ENCODE measurements at places on chromosomes 7 and 10. TPM values are rescaled to one million over a fixed set of nuclear protein-coding genes. Genes with fewer than 3 reads are reported as not detected.

DNA sequence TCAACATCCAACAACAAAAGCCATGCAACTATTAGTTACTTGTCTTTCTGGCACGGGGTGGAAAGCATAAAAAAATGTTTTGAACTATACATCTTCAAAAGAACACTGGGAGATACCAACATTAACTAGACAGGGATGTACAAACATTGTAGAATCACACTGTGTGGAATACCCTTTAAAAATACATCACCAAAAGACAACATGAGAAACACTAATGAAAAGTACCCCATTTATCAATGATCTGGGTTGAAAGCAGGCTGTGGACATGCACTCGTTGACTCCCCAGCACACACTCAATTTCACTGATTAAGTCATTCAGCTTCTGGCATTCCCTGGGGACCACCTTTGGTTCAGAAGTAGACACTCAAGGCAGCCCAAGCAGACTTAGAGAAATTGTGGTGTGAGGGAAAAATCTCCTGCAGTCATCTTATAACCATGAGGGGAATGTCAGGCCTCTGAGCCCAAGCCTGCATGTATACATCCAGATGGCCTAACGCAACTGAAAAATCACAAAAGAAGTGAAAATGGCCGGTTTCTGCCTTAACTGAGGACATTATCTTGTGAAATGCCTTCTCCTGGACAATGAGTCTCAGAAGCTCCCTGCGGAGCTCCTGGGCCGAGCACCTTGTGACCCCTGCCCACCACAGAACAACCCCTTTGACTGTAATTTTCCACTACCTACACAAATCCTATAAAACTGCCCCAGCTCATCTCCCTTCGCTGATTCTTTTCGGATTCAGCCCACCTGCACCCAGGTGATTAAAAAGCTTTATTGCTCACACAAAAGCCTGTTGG is 53.0 kb downstream of the CACUL1 start:
- peaks cover 20% of the 10 kb centered on the region for H3K36me3 ChIP-seq
- no peak overlapping the region for H3K27ac ChIP-seq
- no peaks in the 10 kb centered on the region for H3K4me1 ChIP-seq
- no peaks in the 10 kb centered on the region for H3K27me3 ChIP-seq

GRCh38 chr7:98687111-98687751 is 70.1 kb downstream of the NPTX2 start:
- no peaks in the 10 kb centered on the region for H3K4me1 ChIP-seq
- no peak overlapping the region for H3K4me3 ChIP-seq
- no peaks in the 10 kb centered on the region for H3K27me3 ChIP-seq
- H3K27ac ChIP-seq: no peak overlapping the region
- H3K36me3 ChIP-seq: no peaks in the 10 kb centered on the region
- DNase-seq: no peak

DNA sequence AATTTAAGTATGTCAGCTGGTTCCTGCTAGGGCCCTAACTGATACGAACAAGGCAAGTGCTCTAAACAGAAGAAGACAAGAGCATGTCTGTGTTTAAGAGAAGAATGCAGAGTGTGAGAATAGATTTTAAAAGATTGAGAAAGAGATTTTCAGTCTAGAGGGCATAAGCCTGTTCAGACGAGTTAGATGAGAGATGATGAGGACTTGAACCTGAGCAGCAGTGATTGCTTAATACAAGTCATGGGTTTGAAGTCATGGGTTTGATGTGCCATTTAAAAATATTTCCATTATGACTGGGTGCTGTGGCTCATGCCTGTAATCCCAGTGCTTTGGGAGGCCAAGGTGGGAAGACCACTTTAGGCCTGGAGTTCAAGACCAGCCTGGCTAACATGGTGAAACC is 108.9 kb upstream of the PLXDC2 start:
- H3K27ac ChIP-seq: no peak overlapping the region
- DNase-seq: no peak
- no peak overlapping the region for H3K4me3 ChIP-seq

GRCh38 chr7:41916450-41916927 is 213.6 kb upstream of the INHBA start:
- H3K27ac ChIP-seq: no peak overlapping the region
- H3K4me1 ChIP-seq: no peaks in the 10 kb centered on the region
- H3K36me3 ChIP-seq: no peaks in the 10 kb centered on the region

GRCh38 chr10:12501841-12502525 is 152.6 kb downstream of the CAMK1D start:
- H3K4me3 ChIP-seq: no peak overlapping the region
- no peaks in the 10 kb centered on the region for H3K27me3 ChIP-seq
- H3K4me1 ChIP-seq: no peaks in the 10 kb centered on the region

- H3K36me3 ChIP-seq: no peaks in the 10 kb centered on the region
- H3K4me3 ChIP-seq: peak overlapping the region; percentile 64
- H3K27me3 ChIP-seq: peaks cover 17% of the 10 kb centered on the region
- no peaks in the 10 kb centered on the region for H3K4me1 ChIP-seq
These were observed 900 bp downstream of the CDHR1 start for GRCh38 chr10:84195044-84195830.

- no peak overlapping the region for H3K4me3 ChIP-seq
- H3K4me1 ChIP-seq: peaks cover 15% of the 10 kb centered on the region
- H3K27me3 ChIP-seq: no peaks in the 10 kb centered on the region
- no peaks in the 10 kb centered on the region for H3K36me3 ChIP-seq
- no peak overlapping the region for H3K27ac ChIP-seq
These were observed 365.1 kb downstream of the AUTS2 start for GRCh38 chr7:69963393-69963792.

DNA sequence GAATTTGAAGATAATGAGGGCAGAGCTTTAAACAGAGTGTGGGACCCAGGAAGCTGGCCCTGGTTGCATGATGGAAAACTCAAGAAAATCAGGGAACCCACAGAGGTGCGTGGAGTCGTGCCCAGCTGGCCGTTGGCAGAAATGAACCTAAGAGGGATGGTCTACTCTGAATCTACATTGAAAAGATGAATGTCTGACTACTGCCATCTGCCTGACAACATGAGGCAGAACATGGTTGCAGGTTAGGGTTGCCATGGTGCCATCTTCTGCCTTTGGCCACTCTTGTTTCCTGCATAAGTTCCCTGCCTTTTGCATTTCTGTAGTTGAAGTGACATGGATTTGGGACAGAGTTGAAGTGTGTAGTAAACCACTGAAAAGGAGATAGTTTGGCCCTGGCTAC is 138.5 kb upstream of the COBL start:
- no peak for DNase-seq
- H3K4me3 ChIP-seq: no peak overlapping the region
- H3K27me3 ChIP-seq: no peaks in the 10 kb centered on the region
- H3K4me1 ChIP-seq: peaks cover 5% of the 10 kb centered on the region
- H3K36me3 ChIP-seq: peaks cover 8% of the 10 kb centered on the region

- H3K4me3 ChIP-seq: no peak overlapping the region
- no peaks in the 10 kb centered on the region for H3K36me3 ChIP-seq
These were observed 178.7 kb upstream of the PODXL start for GRCh38 chr7:131735101-131735500.

DNA sequence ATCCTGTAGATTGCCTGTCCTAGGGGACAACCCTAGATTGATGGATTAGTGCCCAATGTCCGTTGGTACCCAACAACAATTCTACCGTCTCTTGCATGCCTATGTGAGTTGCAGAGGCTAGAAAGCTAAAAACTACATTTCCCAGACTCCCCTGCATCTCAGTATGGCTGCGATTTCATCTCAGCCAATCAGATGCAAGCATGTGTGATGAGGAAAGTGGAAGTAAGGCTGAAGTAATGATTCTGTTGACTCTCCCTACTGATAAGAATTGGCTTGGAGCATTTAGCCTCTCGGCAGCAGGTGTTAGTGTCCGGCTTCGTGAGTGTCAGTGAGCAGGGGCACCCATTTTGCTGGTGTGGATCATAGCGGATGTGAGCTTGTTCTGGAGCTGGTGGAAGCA is 171.9 kb downstream of the FGFR2 start:
- no peaks in the 10 kb centered on the region for H3K27me3 ChIP-seq
- peak; percentile 52 for DNase-seq
- H3K4me3 ChIP-seq: no peak overlapping the region
- no peaks in the 10 kb centered on the region for H3K4me1 ChIP-seq
- H3K27ac ChIP-seq: no peak overlapping the region

- H3K4me3 ChIP-seq: no peak overlapping the region
- H3K4me1 ChIP-seq: no peaks in the 10 kb centered on the region
- H3K36me3 ChIP-seq: no peaks in the 10 kb centered on the region
These were observed 149.4 kb downstream of the DNAJB6 start for GRCh38 chr7:157486007-157486755.

DNA sequence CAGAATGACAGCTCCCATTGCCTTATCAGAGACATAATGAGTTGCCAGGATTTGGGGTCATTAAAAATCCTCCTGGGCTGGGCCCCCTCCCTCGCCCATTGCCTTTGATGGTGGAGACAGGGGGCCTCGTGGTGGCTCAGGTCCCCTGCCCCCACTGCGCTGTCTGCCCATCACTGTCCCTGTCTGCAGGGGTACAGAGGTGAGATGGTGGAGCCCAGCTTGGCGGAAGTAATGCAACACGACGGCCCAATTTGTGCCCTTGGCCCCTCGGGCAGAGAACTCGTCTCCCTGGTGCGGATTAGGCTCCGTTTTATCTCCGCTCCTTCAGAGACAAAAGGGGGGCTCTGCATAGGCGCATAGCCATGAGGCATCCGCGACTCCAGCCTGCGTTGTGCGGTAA is 152.4 kb upstream of the UNC5B start:
- H3K27me3 ChIP-seq: no peaks in the 10 kb centered on the region
- no peak overlapping the region for H3K4me3 ChIP-seq

DNA sequence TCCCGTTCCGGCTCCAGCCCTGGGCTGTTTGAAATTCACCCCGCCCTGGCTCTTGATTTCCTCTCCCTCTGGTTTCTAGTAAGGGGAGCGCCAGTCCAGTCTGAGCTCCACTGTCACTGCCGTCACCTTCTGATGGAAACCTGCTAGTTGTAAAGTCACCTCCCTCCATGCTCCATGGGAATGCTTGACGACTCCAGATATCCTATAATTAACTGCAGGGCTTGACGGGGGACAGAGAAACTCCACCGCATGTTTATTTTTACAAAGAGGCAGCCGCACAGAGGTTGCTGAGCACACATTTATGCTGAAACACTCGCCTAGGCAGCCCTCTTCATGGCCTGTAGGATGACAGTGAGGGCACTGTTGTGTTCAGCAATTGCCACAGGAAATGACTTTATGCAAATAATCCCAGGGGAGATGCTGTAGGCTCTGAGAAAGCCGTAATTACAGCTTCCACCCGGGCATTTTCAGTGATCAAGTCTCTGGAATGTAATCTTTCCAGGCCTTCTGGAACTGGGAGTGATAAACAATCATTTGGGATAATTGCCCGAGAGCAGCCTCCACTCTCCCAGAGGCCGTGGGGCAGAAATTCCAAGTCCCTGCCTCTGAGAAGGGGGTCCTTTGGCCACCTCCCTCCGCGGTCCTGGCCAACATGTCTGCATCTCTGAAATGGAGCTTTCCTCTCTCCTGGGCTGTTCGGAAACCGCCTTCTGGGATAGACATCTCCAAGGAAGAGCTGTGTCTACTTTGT is 300.5 kb downstream of the KLF6 start:
- no peak overlapping the region for H3K4me3 ChIP-seq
- no peaks in the 10 kb centered on the region for H3K27me3 ChIP-seq
- H3K27ac ChIP-seq: no peak overlapping the region
- H3K36me3 ChIP-seq: no peaks in the 10 kb centered on the region
- H3K4me1 ChIP-seq: no peaks in the 10 kb centered on the region
- DNase-seq: no peak

DNA sequence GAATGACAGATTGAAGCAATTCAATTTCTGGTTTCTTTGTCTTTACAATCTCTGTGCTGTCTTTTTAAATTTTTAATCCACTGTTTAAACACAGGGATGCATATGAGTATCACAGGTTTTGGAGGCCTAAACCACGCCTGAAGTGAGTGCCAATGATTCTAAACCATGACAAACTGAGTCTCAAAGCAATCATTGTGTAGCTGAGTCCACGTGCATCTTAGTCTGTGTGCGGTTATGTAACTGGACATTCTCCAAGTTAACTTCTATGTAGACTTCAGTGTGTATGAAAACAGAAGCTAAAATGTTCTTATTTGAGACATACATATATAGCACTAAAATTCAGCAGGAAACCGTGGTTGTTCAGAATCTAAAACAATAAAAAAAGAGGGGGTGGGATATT is 79.3 kb upstream of the ST8SIA6 start:
- no peaks in the 10 kb centered on the region for H3K4me1 ChIP-seq
- H3K27me3 ChIP-seq: no peaks in the 10 kb centered on the region
- H3K36me3 ChIP-seq: no peaks in the 10 kb centered on the region
- DNase-seq: no peak
- H3K4me3 ChIP-seq: no peak overlapping the region

DNA sequence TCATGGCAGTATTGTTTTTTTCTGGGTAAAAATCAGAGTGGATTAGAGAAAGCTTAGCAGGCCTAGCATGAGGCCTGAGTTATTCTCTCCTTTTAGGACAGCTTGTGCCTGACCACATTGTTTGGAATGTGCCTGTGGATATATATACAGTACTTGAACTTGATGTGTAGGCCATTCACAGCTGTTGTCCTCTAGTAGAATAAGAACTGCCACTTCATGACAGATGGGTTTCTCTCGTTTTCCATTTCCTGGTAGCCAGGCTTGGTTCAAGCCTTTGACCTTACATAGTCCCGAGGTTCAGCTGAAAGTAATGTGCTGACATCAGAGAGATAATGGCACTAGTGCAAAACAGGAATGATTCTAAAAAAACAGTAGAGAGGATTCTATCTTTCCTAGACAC is 473.9 kb downstream of the AUTS2 start:
- no peaks in the 10 kb centered on the region for H3K36me3 ChIP-seq
- H3K4me1 ChIP-seq: no peaks in the 10 kb centered on the region
- no peak overlapping the region for H3K27ac ChIP-seq

DNA sequence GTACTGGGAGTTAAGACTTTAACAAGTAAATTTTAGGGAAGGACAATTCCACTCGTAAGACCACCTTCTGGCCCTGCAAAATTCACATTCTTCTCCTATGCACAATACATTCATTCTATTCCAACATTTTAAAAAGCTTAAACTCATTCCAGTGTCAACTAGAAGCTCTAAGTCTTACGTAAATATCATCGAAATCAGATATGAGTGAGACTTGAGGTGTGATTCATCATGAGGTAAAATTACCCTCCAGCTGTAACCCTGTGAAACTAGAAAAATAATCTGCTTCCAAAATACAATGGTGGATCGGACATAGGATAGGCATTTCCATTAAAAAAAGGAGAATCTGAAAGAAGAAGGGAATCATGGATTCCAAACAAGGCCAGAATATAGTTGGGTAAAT is 370.3 kb downstream of the CDC14C start:
- H3K27ac ChIP-seq: no peak overlapping the region
- H3K36me3 ChIP-seq: no peaks in the 10 kb centered on the region
- no peaks in the 10 kb centered on the region for H3K27me3 ChIP-seq
- H3K4me1 ChIP-seq: no peaks in the 10 kb centered on the region

ZNF25 gene
- 0.83 TPM for total RNA-seq

PLPP4 gene
- total RNA-seq: not detected

UTF1 gene
- total RNA-seq: 31.5 TPM

MCM10 gene
- total RNA-seq: 67.4 TPM

CLDN3 gene
- 16.9 TPM for total RNA-seq

IGF2BP3 gene
- 197 TPM for total RNA-seq

TMEM130 gene
- 1.7 TPM for total RNA-seq

BAIAP2L1 gene
- total RNA-seq: 25.9 TPM

PPP1R17 gene
- 1.7 TPM for total RNA-seq
